ENCODE measurements at places on chromosomes 3 and 15. TPM values are rescaled to one million over a fixed set of nuclear protein-coding genes. Genes with fewer than 3 reads are reported as not detected.

The AHSG gene
- total RNA-seq = not detected

The GOLGA6D gene
- total RNA-seq = not detected

The KCNMB3 gene
- 1.8 TPM for total RNA-seq

The ZNF774 gene
- 1.8 TPM for total RNA-seq

The GUCA1C gene
- not detected for total RNA-seq

The KLHL6 gene
- under 0.01 TPM for total RNA-seq

The SKOR1 gene
- 0.36 TPM for total RNA-seq

The ACVR2B gene
- 2.9 TPM for total RNA-seq

The OR5H1 gene
- not detected for total RNA-seq

The TUSC7 gene
- total RNA-seq = not detected

The ITPKA gene
- 0.29 TPM for total RNA-seq

The ATP13A5 gene
- not detected for total RNA-seq

The PFN2 gene
- 204 TPM for total RNA-seq

The SNTN gene
- not detected for total RNA-seq

The CHRFAM7A gene
- 0.72 TPM for total RNA-seq

The SEMA3G gene
- total RNA-seq = under 0.01 TPM

The GOLGA8R gene
- 3.3 TPM for total RNA-seq

The ERICH6 gene
- total RNA-seq = under 0.01 TPM

The ROBO1 gene
- total RNA-seq = 69.8 TPM

The SLC49A4 gene
- total RNA-seq = 41.8 TPM

The GOLGA6L4 gene
- 1.8 TPM for total RNA-seq

The DZIP1L gene
- 42.3 TPM for total RNA-seq

The AGTR1 gene
- 13.3 TPM for total RNA-seq

The MESP1 gene
- under 0.01 TPM for total RNA-seq

The TAGLN3 gene
- total RNA-seq = not detected

The CTXN2 gene
- not detected for total RNA-seq

The ZNF80 gene
- total RNA-seq = not detected

The SIAH2 gene
- 35.7 TPM for total RNA-seq

The CHDH gene
- 0.88 TPM for total RNA-seq

The FGF12 gene
- total RNA-seq = not detected

The SEC61A1 gene
- total RNA-seq = 350 TPM

The ITIH1 gene
- not detected for total RNA-seq

The KCNH8 gene
- not detected for total RNA-seq

The MEIS2 gene
- 17.7 TPM for total RNA-seq

The SLC6A11 gene
- not detected for total RNA-seq

The TEX9 gene
- total RNA-seq = 12.7 TPM

The MUC20 gene
- total RNA-seq = 0.36 TPM

The EBLN2 gene
- 6.2 TPM for total RNA-seq

The TRPM1 gene
- under 0.01 TPM for total RNA-seq

The GOLGA8O gene
- total RNA-seq = 1.1 TPM

The STRC gene
- total RNA-seq = under 0.01 TPM

The LRRC31 gene
- not detected for total RNA-seq

The TGM5 gene
- total RNA-seq = not detected

The DNASE1L3 gene
- not detected for total RNA-seq

The ACY1 gene
- total RNA-seq = 37.6 TPM

The KBTBD13 gene
- total RNA-seq = not detected

The TRIM71 gene
- total RNA-seq = not detected

The CYP8B1 gene
- total RNA-seq = not detected

The EPHB3 gene
- total RNA-seq = 4.1 TPM

The TICRR gene
- 0.88 TPM for total RNA-seq

The FBLN2 gene
- total RNA-seq = 54.6 TPM
